ENCODE measurements at places on chromosomes 2 and 18.

- no peak for DNase-seq
Measured at GRCh38 chr2:12251749-12252148, 465.0 kb upstream of the TRIB2 start.

GRCh38 chr18:73482901-73483300, 615.1 kb upstream of the NETO1 start:
- DNase-seq = no peak

GRCh38 chr2:150259746-150260145, 227.7 kb downstream of the RND3 start:
- DNase-seq = no peak

- no peak for DNase-seq
Measured at GRCh38 chr18:31880186-31880898, 62.6 kb downstream of the TRAPPC8 start.

GRCh38 chr2:65367524-65367923, 64.9 kb downstream of the SPRED2 start:
- DNase-seq = no peak

DNA sequence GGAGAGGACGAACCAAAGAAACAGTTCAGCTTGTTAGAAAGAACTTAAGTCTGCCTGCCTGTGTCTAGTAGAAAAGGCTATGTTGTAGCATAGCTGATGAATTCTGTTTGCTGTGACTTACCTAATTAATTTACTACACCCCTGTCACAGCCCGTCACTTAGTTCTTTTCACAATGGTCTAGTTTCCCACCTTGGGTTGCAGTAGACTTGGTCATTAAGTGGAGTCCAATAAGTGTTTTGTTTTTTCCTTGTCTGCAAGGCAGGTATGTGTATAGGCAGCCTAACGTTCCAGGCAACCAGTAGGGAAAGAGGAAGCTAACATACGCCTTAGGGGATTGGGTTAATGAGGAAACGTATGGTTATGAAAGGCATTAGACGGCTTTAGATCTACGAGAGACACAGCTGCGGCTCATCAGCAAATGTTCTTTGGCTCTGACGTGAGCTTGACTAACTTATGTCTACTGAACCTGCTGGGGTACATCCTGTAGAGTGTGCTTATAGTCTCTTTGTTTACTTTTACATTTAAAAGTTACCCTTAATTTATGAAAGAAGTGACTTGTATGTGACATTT, 180.1 kb downstream of the PRPF40A start:
- DNase-seq = no peak

DNA sequence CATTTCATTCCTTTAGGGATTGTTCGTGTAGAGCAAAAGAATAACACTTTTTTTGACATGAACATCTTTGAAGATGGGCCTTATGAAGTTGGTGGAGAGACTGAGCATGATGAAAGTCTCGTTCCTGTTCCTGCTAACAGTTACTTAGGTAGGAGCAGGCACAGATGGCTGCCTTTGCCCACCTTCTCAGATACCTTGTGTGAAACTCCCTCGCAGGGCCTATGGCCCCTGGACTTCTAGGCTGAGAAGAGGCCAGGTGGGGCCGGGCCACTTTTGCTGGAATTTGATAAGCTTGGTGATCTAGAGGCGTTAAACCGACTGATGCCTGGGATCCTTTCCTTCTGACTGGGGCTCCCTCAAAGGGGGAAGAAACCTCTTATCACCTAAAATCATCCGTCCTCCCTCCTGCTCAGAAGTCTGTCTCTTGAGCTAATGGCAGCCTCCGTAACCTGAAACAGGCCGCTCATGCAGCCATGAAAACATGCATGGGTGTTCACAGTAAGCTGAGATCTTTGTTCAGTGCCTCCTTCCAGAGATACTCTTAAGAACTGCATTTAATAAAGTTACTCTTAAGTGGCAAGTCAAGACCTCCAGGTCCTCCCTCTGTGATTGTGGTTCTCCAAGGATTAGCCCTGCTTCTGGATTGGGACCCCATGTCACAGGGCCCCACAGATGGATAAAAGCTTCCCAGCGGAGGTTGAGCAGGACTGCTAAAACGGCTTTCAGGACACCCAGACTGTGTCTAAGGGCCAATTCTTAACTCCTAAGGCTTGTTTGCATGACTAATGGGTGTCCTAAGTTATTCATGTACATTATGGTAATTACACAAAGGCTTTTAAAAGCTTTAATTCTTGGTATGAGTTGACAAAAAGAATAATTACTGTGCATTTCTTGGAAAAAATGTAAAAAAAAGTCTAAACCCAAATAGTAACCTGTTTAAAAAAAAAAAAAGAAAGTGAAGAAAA, 43.9 kb downstream of the ITGA6 start:
- DNase-seq = no peak

- no peak for DNase-seq
Measured at GRCh38 chr2:76567478-76567877, 856.8 kb upstream of the GCFC2 start.

- peak; percentile 91 for DNase-seq
Measured at GRCh38 chr2:86105252-86105968, at the start of gene POLR1A. TSS of gene POLR1A (minus strand) at chr2:86105886. CDS start at chr2:86105776, 110 bp downstream.

DNA sequence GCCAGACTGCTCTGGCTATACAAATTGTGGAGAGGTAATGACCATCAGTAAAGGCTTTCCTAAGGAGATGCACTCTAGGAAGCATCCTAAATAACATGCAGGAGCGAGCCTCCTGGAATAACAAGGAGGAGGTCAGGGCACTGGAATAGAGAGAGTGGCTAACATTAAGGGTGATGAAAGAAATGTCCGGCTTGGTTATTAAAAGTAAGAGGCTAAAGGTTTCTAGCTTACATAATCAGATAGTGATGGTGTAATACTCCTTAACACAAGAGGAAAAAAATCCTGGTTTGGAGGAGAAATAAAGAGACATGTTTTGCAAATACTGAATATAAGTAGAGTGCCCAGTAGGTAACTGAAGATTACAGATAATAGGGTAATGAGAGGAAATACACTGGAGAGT, 365.7 kb downstream of the ZEB2 start:
- DNase-seq = no peak

DNA sequence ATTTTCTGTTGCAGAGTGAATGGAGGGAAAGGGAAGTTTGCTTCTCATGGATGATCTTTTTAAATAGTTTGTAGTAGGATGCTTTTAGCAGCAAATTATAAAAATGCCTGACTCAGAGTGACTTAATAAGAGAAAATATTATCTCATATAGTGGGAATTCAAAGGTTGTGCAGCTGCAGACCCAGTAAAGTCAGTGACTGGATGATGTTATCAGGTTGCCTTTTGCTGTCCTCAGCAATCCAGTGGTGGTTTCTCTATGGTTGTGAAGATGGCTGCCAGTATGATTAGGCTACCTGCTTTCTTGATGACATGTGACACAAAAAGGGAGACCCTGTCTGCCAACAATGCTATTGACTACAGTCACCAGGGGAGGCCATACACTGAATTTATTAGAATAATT, 184.8 kb downstream of the DIS3L2 start:
- no peak for DNase-seq

- no peak for DNase-seq
Measured at GRCh38 chr2:1400943-1401735, 12.1 kb upstream of the TPO start.

DNA sequence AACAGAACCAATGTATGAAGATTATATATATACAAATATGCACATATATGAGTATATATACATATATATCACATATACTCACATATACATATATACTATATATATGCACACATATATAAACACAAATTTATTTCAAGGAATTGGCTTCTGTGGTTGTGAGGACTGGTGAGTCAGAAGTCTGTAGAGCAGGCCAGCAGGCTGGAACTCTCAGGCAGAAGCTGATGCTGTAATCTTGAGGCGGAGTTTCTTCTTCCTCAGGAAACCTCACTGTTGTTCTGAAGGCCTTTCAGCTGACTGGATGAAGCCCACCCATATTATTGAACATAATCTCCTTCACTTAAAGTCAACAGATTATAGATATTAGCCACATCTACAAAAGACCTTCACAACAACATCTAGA, 143.9 kb upstream of the CREB1 start:
- DNase-seq = no peak

- DNase-seq = no peak
Measured at GRCh38 chr2:23658466-23658942, 268.4 kb downstream of the ATAD2B start.

DNA sequence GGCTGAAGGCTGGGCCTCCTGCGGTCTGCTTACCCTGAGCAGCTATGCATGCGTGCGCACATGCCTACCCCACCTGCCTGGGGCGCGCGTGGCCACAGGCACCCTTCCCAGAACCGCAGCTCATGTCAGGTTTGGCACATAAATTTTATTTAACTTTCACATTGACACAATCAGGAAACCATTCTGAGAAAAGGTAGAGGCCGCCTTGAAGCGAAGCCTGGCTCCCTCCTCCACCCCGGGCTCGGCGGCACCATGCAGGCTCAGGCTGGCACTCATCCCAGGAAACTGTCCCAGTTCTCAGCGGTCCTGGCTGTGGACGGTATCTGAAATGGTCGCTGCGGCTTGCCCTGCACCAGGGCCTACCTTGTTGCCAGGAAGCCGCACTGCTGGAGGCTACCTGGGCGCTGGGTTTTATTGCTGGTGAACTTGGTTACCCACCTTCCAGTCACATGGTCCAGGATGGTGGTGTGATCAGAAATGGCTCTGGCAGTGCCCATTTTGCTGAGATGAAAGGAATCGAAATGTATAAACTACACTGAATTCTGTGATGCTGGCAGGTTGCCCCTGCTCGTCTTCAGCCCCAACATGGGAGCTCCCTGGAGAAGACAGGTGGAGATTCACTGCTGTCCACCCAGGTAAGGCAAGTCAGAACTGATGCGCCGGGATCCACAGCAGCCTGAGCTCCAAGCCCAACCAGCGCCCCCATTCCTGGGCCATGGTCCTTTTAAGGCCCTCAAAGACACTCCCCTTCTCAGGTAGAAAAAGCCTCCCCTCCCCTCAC, 25.5 kb downstream of the CHST10 start:
- no peak for DNase-seq

GRCh38 chr2:242046206-242046826, 176.8 kb downstream of the RTP5 start:
- no peak for DNase-seq

- DNase-seq = no peak
Measured at GRCh38 chr2:88683160-88684021, 8.1 kb upstream of the RPIA start.

- peak; percentile 81 for DNase-seq
Measured at GRCh38 chr2:20135631-20136050, 84.2 kb upstream of the LAPTM4A start.

DNA sequence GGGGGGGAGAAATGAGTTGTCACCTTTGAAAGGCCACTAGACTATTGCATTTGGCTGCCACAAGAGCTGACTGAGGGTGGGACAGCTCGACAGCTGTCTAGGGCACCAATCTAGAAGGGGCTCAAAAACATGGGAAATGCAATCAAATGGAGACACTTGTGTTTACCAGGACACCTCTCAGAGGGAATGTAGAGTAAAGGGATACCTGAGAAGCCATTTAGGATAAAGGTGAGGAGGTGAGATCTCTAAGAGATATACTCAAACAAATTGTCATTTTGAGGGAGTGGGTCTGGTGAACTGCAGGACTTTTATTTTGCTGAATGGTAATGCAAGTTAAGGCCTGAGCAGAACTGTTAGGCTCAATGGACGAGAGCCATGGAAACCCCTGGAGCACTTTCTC, 159.8 kb downstream of the DDX1 start:
- no peak for DNase-seq

DNA sequence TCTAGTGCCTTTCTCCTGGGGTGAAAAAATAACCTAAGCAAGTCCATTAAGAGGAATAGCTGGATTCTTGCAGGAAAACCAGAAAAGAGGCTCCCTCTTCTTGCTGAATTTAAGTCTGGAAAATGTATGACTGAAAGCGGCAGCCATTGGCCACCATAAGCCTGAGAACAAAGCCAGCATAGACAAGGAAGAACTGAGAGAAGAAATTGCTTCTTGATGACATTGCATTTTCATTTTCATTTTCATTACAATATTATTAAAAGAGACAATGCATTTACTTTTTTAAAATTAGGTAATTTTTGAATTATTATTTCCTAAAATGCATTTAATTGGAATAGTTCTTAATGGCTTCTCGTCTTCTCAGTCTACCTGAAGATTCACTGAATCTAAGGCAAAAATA, 1157.5 kb upstream of the ZEB2 start:
- no peak for DNase-seq

DNA sequence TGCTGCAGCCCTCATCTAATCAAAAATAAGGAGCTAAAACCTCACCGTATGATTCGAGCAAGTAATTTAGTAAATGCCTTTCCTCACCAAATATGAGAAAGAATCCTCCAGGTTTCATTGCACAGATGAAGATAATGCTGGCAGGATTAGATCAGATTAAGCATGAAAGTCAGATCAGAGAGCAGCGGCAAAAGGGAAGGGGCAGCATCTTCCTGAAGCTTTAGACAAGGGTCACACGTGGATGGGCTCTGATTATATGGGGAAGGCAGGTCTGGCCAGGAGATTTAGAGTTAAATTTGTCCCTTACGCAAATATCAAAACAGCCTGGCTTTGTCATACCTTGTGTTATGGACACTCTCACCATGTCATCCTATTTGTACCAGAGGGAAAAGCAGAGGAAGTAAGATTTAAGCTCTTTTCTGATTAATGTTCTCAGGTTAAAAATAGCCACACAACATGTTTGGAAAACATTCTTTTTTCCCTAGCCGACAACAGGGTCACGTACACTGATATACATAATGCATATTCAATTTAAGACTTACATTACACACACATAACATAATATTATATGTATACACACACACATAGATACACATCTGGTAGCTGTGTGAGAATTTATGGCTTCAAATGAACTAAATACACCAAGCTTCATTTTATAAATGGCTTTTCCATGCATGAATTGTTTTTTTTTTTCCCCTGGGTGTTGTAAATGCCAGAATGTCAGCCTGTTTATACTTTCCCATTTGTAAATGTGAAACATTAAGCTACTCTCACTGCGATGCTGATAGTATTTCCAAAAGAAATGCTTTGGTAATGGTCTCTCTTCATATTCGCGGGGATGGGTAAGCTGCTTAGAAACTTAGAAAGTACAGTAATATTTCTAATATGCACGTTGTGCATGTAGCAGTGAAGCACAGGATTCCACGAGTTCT, 196.3 kb upstream of the SIX3 start:
- no peak for DNase-seq

DNA sequence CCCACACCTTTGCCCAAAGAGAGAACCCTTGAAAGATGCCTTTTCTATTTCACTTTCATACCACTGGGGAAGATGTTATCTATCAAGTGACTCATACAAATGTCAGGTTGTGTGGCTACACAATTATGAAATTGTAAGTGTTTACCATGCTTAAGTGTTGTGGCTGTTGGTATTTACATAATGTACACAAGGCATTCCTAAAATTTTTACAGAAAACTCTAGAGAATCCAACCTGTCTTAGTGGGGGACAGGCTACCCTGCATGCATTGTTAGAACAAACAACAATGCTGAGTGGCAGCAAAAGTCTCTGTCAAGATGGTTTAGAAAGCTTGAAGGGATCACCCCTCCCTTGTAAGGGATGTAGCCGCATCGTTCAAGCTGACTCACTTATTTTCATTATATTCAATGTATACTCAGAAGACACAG, 5.5 kb upstream of the MGAT4A start:
- DNase-seq = no peak

DNA sequence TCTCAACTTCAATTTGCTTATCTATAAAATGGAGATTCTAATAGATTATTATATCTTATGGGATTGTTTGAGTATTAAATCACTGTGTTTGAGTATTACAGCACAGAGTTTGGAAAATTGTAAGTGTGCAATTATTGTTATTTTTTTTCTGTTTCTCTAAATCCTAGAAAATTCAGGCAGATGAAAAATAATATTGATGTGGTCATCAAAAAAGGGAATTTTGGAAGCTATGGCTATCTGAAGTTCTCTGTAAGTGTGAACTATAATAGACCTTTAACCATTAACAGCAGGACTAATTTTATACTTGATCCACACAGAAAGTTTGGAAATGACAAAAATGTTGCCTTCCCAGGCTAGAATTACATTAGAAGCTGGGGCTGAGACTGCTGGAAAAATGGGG, 393.2 kb downstream of the SUCLG1 start:
- no peak for DNase-seq

Data from ureter (tissue), 1 donor.